Cardiac atrium fibroblast (primary cell): ENCODE measurements at places on chromosomes 2 and 18. TPM values are rescaled to one million over a fixed set of nuclear protein-coding genes. Genes with fewer than 3 reads are reported as not detected.

NTSR2 gene
- not detected in 2 replicates for total RNA-seq

C18orf54 gene
- total RNA-seq, result 1.3 and 1.6 TPM in 2 replicates

PAX3 gene
- 0.97 TPM in 1 of 2 replicates, not detected in the other for total RNA-seq

PLEKHM3 gene
- total RNA-seq, result 5.1 and 7.5 TPM in 2 replicates

UGT1A3 gene
- not detected in 2 replicates for total RNA-seq

IFIH1 gene
- 3.1 and 3.9 TPM in 2 replicates for total RNA-seq

PLEK gene
- total RNA-seq, result not detected in 2 replicates

NT5C1B gene
- total RNA-seq, result not detected in 2 replicates

UGT1A1 gene
- total RNA-seq, result not detected in 2 replicates

SERPINB11 gene
- total RNA-seq, result not detected in 2 replicates

MYO3B gene
- under 0.01 TPM in 1 of 2 replicates, not detected in the other for total RNA-seq

MAP3K20 gene
- 15.2 and 17.7 TPM in 2 replicates for total RNA-seq

CRACDL gene
- total RNA-seq, result 0.32 TPM in 1 of 2 replicates, not detected in the other

RNF152 gene
- 3.6 and 4.4 TPM in 2 replicates for total RNA-seq

PCBP1 gene
- total RNA-seq, result 65.0 and 94.4 TPM in 2 replicates

ESPNL gene
- total RNA-seq, result under 0.01 and 0.16 TPM in 2 replicates

DCDC2C gene
- total RNA-seq, result not detected in 2 replicates

RBM43 gene
- 2.5 and 2.6 TPM in 2 replicates for total RNA-seq

BARD1 gene
- total RNA-seq, result 2.9 and 9.9 TPM in 2 replicates

STEAP3 gene
- 3.1 and 5.0 TPM in 2 replicates for total RNA-seq

DNAJC27 gene
- total RNA-seq, result 2.0 and 5.0 TPM in 2 replicates

SCYGR3 gene
- total RNA-seq, result not detected in 2 replicates

PLGLB2 gene
- 2.3 TPM in 1 of 2 replicates, not detected in the other for total RNA-seq

CFC1 gene
- total RNA-seq, result not detected in 2 replicates

TYMS gene
- total RNA-seq, result 13.7 and 19.1 TPM in 2 replicates

CCDC74B gene
- 3.1 and 6.0 TPM in 2 replicates for total RNA-seq

SMIM21 gene
- total RNA-seq, result not detected in 2 replicates

PJVK gene
- 0.65 and 6.5 TPM in 2 replicates for total RNA-seq
